Activated T-cell treated with anti-CD3 and anti-CD28 coated beads, Interleukin-2, amount 50 U/mL, for 48 hours (primary cell): ENCODE measurements at places on chromosomes 5 and 9.

- DNase-seq, result no peak
Observed at GRCh38 chr5:91022518-91022917, 360.6 kb downstream of the ARRDC3 start.

- no peak for DNase-seq
Observed at GRCh38 chr5:39199335-39199734, 20.0 kb downstream of the FYB1 start.

- peak; percentile 70 for DNase-seq
Observed at GRCh38 chr5:14351845-14352712, 208.9 kb downstream of the TRIO start.

- no peak for DNase-seq
Observed at GRCh38 chr5:54302267-54302687, 8.1 kb downstream of the ARL15 start.

DNA sequence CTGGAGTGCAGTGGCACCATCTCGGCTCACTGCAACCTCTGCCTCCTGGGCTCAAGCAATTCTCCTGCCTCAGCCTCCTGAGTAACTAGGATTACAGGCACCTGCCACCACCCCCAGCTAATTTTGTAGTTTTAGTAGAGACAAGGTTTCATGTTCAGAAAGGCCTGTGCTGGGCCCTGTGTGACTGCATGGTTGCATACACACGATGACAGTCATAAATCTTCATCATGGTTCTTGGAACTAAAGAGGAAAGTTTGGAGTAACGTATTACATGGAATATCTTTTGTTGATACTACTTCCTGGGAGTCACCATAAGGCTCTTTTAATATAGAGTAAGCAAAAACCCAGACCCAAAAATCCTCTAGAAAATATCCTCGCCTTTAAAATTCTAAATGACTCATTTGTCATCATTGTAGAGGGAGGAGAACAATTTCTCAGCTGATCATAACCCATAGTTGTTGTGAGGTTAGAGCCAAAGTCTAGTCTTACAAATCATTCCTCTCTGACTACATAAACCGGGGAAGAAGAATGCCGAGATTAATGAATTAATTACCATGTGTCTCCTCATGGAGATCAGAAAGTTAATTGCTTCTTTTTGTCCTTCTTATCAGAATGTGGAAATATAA lies 47.0 kb downstream of the KLF9 start:
- no peak for DNase-seq

- DNase-seq, result no peak
Observed at GRCh38 chr9:133050142-133050541, 11.6 kb upstream of the CEL start.

DNA sequence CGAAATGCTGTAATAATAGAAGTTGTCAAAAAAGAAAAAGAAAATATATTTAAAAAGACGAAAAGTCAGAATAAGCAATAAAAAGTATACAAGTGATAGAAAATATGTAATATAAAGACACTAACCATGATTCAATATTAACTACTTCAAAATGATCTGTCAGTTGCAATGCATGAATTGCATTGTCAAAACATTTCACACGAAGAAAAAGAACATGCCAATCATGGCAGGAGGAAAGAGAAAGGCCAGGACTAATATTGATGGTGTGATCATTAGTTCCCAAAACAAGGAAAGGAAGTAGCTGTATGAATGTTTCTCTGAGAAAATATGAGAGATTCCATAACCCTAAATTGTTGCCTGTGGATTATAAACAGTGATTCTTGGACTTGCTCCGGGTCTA lies 7.4 kb upstream of the GRAMD2B start:
- DNase-seq, result no peak
